ENCODE measurements at places on chromosomes 5 and 9.

DNA sequence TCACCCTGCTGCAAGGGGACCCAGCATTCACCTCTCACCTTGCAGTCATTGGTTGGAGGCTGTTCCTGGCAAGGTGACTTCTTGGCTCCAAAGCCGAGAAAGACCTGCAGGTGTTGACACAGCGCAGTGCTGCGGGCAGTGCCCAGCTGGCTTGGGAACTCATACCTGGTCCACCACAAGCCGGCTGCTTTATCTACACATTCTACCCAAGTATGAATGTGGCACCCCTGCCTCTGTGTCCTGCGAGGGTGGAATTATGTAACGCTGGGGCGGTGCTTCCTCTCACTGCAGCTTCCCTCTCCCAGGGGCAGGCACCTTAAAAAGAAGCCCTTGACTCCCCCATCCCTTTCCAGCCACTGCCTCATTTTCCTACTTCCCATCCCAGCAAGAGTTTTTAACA, 2.5 kb upstream of the ZMYND19 start:
- DNase-seq, result no peak

DNA sequence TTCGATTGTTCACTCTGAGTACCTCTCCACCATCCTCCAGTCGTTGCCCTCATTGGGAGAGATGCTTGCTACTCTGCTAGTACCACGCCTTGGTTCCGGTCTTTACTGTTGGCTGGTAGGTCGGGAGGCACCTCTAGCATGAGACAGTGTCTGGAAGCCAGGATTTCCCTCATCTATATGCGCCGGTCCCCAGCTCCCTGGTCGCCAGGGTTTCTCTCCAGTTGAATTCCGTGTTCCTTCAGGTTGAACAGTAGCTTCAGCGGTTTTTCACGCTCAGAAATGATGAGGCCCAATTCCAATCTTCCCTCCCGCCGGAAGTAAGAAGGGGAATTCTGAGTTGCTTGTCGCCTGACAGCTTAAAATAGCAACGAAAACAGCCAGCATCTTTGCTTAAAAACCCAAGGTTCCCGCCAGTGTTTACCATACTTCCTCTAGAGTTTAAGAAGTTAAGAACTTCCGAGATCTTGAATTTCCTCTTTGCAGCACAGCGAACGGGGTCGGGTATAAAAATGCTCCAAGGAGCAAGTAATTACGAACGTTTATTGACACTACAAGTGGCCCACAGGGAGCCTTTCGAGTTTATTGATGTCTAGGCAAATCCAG, 1.3 kb upstream of the ST8SIA4 start:
- peak; percentile 27 for DNase-seq

DNA sequence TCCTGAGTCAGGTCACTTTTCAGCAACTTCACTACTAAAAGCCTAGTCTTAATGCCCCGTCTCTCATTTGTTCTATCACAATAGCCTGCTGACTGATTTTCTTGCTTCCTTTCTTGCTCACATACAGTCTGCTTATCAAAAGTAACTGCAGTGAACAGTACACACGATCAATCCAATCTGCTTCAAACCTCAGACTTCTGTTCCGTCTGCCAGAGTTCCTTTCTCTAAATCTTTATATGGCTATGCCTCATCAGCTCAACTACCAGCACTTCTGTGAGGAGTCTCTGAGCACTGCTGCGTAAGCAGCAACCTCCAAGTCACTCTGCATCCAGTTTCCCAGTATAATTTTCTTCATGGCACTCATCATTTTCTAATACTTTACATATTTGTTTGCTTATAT, 34.8 kb upstream of the PUM3 start:
- no peak for DNase-seq

DNA sequence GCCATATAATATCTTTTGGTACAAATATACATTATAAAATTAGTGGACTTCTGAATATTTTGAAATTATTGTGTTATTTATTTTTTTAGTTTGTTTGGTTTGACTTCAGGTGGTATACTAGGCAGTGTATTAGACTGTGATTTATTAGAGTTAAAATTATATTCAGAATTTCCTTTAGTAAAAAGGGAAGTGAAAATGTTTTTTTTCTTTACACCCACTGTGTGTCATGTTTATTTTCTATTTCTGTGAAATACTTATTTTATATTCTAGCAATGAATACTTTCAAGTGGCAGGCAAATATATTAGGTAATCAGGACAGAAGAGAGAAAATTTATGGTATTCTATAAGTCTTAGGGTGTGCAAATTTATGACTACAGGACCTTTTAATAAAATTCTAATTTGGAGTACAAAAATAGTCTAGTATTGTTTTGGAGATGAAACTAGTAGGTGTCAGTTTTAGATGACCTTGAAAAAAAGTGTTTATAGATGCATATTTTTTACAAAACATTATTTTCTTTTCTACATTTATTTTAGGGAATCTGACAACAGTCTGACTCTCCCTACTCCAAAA, 8.8 kb downstream of the CSNK1G3 start:
- no peak for DNase-seq

GRCh38 chr9:31582071-31582470, 802.4 kb upstream of the ACO1 start:
- no peak for DNase-seq

DNA sequence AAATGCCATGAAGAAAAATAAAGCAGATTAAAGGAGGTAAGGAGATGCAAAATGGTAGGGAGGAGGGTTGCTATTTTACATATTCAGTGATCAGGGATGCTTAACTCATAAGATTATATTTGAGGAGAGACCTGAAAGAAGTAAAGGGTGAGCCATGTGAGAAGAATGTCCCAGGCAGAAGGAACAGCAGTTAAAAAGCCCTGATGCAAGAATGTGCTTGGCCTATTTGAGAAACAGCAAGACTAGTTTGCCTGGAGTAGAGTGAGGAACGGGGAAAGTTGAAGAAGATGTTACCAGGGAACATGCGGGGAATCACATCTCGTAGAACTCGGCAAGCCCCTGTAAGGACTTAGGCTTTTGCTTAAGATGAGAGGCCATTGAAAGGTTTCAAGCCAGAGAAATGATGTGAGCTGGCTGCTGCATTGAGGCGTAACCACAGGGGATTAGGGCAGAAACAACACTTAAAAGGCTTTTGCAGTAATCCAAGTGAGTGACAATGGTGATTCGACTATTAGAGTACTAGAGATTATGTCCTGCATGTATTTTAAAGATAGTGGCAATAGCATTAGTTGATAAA, 198.7 kb downstream of the VPS13A start:
- DNase-seq, result no peak

GRCh38 chr5:50716134-50716533, 49.7 kb downstream of the PARP8 start:
- DNase-seq, result no peak

GRCh38 chr5:17276445-17276844, 59.0 kb downstream of the BASP1 start:
- no peak for DNase-seq

DNA sequence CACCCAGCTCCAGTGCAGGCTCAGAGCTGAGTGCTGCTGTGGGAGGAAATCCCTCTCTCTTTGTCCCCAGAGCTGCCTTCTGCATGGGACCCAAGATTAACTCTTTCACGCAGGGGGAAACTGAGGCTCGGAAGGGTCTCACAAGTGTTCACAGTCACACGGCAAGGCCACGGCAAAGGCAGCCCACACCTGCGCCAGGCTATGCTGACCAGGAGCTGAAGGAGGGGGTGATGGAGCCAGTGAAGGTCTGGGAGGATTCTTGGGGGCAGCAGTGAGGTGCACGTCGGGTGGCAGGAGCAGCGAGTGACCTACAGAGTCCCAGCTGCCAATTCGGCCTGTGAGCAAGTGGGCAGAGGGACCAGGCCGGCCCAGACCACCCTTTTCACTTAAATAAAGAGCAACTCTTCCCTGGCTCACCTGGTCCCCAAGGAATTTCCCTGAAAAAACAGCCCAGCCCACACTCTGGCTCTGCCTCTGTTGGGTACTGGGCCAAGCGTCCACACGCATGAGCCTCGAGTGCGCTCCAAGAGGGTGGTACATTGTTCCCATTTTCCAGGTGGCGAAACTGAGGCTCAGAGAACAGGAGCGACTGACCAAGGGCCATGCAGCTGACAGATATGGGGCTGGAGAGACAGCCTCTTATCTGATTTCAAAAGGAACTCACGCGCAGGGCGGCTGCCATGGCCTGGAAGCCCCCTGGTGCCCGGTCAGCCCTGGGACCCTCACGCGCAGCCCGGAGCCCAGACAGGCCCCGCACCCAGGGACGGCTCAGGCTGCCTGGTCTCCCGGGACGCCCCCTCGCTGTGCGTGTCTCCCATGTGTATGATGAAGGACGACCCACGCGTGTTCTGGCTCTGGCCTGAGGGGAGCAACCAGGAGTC, 28.2 kb downstream of the SARDH start:
- DNase-seq, result no peak

DNA sequence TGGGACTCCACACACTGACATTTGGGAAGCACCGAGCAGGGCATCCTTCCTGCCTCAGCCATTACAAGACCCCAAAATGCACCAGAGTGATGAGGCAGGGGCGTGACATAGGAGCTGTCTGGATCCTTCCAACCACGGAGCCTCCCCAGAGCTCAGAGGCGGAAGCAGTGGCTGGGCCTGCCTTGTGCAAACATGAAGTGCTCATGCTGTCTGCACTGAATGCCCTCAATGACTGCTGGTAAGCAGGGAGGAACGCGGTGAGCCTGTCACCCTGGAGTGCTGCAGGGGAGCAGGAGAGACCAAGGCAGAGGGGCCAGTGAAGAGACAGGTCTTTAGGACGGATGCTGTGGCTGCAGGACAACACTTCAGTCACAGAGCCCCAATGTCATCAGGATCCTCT, 60.2 kb upstream of the HRH2 start:
- no peak for DNase-seq

- DNase-seq, result no peak
Measured at GRCh38 chr9:124437086-124437485, 13.2 kb upstream of the ADGRD2 start.

- no peak for DNase-seq
Measured at GRCh38 chr9:85344901-85345300, 396.9 kb downstream of the AGTPBP1 start.

GRCh38 chr9:38240051-38240450, 152.5 kb upstream of the ALDH1B1 start:
- DNase-seq, result no peak

DNA sequence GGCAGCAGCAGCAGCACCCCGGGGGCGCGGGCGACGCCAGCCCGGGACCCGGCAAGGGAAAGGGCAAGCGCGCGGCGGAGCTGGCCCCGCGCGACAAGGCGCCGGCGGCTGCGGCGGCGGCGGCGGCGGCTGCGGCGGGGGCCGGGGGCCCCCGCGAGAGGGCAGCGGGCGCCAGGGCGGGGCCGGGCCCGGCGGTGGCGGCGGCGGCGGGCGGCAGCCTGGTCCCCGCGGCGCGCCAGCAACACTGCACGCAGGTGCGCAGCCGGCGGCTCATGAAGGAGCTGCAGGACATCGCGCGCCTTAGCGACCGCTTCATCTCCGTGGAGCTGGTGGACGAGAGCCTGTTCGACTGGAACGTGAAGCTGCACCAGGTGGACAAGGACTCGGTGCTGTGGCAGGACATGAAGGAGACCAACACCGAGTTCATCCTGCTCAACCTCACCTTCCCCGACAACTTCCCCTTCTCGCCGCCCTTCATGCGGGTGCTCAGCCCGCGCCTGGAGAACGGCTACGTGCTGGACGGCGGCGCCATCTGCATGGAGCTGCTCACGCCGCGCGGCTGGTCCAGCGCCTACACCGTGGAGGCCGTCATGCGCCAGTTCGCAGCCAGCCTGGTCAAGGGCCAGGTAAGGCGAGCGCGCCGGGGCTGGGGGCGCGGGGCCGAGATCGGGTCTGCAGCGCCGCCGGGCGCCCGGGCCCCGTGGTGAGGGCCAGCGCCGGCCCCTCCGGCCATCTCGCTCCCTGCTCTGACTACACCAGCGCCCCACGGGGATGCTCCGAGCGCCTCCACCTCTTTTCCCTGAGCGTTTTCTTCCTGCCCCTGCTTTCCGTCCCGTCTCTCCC, at the start of gene UBE2QL1:
Gene UBE2QL1 (plus strand): TSS at position 238 of the 843 bp plus-strand sequence. CDS start 35 bp downstream, at position 273.
- no peak for DNase-seq

GRCh38 chr5:59125011-59125961, 542.4 kb downstream of the RAB3C start:
- DNase-seq, result peak; percentile 44

- DNase-seq, result no peak
Measured at GRCh38 chr5:166845044-166845443, 1446.4 kb upstream of the WWC1 start.

DNA sequence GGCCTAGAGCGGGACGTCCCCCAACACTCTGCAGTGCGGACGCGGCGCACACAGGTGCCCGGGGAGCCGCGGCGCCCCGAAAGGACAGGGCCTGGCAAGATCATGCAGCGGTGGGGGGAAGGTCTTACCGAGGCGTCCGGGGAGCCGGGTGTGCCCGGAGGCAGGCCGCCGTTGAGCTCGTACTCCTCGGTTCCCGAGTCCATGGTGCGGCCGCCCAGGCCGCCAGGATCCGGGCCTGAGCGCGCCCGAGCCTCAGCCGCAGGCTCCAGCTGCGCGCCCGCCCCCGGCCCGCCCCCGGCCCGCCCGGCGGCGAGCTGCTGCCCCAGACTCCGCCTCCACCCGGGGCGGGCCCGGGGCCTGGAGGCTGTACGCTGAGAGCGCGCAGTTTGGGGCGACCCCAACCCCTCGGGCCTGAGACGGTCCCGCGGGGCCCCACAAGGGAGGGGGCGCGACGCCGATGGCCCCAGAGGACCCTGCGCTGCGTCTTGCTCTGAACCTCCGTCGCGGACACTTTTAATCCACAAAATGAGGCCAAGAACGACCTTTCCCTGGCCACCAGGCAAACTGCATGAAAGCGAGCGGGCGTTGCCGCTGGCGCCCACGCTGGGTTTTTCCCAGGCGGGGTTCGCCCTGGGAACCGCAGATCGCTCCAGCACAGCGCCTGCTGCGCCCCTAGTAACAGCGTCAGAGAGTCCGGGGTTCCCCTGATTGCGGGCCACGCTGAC, at the start of gene NINJ1:
Gene NINJ1 (minus strand): TSS at position 237 of the 725 bp plus-strand sequence. CDS start 34 bp downstream, at position 203.
- DNase-seq, result no peak

DNA sequence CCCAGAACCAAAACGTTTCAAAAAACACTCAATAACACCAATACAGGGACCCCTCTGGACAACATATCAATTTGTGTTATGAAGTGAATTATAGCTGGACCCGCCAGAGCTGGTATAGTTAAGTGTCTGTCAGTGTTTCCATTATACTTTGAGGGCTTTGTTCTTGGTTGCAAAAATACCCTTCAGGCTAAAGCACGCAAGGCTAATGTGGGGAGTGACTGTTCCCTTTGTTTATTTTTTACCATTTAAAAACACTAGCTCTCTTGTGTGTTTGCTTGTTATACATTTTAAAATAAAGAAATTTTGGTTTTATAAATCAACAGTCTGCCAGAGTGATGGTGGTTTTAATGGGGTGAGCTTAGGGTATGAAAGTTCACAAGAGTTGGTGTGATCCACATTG, 859.5 kb downstream of the PTPRD start:
- DNase-seq, result no peak

DNA sequence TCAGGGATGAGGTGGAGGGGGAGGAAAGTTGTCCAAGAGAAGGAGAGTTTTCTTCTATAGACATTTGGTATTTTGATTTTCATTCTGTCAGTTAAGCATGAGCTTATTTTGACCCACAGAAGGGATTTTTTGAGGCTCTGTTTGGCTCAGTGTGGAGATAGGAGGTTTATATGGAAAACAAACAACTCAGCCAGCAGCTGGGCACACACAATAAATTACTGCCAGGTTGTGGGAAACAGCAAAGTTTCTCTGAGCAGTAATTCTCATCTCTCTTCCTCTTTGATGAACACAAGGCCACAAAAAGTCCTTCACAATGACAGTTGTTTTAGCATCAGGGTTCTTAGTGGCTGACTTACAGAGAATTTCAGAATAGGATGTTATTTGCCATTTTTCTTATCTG, 486.1 kb downstream of the KDM4C start:
- no peak for DNase-seq

All from SHP77 treated with DMSO at 0.1 percent for 48 hours (cell line).